ENCODE measurements at places on chromosomes 2 and 18.

DNA sequence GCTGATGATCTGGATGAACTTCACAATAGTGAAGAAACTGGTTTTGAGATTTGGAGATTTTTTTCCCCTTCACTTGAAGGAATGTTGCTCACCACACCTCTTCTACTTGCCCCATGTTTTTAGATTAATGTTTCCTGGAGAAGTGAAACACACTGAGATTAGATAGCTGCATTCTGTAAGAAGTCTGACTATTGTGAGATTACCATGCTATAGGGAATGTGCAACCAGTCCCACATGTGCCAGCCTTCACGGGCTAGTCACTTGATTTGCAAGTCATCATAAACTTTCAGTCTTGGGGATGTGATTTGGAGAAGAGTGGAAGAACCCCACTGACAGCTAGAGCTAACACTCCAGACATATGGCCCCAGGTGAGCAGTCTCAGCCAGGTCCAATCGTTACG lies 7.4 kb upstream of the CCNYL1 start:
- DNase-seq: no peak

GRCh38 chr2:46498681-46499080 lies 19.3 kb downstream of the TMEM247 start:
- DNase-seq: no peak

DNA sequence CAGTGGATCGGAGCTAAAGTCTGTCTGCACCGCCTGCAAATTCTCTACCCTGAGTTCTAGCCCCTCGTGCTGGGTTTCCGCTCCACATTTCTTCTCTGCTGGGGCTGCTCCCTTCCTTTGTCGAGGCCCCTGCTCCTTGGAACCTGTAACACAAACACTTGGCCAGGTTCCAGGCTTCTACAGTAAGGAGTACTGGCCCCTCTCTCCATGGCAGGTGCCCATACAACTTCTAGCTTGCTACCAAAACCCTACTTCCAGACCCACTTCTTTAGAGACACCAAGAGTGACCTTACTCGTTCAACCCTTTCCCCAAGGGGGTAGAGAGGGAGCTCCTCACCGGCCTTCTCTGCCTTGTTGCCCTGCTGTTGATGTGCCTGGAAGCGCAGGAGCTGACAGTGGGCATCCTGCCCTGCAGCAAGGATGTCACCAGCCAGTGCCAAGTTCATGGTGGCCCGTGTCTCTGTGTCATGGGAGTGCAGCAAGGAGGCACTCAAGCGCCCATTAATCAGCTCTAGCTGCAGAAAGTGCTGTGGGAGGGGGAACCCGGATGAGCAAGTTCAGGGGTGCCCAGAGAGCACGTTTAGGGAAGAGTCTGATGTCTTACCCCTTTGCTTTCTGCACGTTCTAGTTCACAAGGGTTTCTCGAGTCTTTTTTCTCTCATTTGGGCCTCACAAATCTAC lies 1.1 kb downstream of the PREB start:
- peak; percentile 19 for DNase-seq

DNA sequence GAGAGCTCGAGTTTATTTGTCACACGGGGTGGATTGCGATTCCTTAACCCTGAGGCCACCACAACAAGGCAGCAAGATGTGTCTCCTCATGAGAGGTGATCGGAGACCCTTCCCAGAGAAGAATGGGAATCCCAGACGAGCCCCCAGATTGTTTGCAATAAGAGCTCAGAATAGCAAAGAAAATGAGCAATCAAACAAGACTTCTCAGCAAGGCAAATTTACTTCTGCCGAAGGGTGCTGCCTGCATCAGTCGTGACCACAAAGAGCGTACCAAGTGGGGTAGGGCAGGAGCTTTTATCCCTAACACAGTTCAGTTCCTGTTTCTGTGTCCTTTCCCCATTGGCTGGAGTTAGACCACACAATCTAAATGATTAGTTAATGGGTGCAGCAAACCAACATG lies 237.5 kb upstream of the SYT4 start:
- no peak for DNase-seq

- DNase-seq: no peak
Observed at GRCh38 chr2:146457221-146457620, 1387.6 kb upstream of the ACVR2A start.

GRCh38 chr2:120381192-120381591 lies 35.3 kb downstream of the INHBB start:
- DNase-seq: no peak

- no peak for DNase-seq
Observed at GRCh38 chr2:30522421-30522820, 75.4 kb downstream of the LCLAT1 start.

DNA sequence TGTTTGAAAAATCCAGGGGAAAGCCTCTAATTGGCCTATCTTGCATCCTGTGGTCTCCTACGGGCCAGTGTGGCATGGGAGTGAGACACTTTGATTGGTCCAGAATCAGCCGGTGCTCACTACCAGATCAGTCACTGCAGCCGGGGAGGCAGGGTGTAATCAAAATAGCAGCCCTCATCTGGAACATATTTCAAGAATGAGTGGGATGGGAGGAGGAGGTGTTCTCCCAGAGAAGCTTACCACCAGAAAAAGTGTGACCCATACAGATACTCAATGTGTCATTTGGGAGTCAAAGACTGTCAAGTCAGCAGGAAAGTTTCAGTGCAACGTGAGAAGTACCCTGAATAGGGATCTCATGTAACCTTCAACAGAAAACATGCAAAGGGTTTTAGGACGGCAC lies 393.9 kb upstream of the SLC14A2 start:
- DNase-seq: peak; percentile 5

DNA sequence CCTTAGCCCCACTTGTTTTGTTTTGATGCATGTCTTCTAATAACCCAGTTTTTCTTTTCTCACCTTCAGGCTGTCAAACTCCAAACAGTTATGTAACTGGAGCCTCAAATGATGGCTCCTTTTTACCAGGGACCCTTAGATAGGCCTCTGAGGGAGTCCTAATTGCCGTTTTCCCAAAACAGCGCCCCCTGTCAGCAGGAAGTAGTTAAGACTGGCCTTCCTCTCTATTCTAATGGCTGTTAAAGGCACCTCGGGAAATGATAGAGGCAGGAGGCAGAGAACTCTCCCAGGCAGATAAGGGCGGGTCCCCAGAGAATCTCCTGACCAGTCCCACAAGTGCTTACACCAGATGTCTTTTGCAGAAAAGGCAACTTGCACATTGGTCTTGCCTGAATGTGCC lies 123.2 kb downstream of the KCNS3 start:
- no peak for DNase-seq

- DNase-seq: peak; percentile 10
Observed at GRCh38 chr2:239033801-239034560, 186.1 kb downstream of the TWIST2 start.
